AG09309 (cell line): ENCODE measurements at places on chromosomes 2 and 18.

- no peak for DNase-seq
These were observed 64.7 kb downstream of the STK25 start for GRCh38 chr2:241443486-241444223.

- no peak for DNase-seq
These were observed 42.2 kb upstream of the SMAD7 start for GRCh38 chr18:48992791-48993555.

DNA sequence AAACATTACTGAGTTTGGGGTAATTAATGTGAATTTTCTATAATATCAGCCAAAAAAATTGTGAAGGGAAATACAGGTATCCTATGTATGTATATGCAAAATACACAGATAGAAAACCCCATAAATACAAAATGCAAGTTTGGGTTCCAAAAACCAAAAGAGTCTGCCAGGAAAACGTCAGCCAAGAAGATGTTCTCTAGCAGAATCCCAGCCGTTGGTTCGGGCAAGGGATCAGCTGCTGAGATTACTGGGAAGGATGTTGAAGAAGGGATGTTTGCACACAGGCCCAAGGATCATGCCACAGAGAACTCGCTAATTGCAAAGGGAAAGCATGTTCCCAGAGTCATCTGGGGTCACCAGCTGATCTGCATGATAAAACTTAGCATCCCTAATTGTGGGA lies 9.5 kb upstream of the ANO7 start:
- DNase-seq = no peak

DNA sequence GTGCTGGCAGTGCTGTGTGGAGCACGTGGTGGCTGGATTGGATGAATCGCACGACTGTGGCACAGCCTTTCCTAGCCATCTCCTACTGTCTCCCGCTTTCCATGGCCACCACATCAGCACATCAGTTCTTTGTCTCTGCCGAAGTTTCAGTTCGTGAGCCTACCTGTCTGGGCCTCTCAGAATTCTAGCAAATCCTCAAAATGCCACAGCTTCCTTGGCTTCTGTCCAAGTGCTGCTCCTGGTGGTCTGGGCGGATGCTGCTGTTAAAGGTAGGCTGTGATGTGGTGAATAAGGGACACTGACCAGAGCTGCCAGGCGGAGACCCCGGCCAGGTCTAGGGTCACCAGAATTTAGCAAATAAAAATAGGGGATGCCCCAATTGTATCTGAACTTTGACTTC lies 237.4 kb downstream of the LPIN1 start:
- no peak for DNase-seq

- DNase-seq = no peak
These were observed 5.8 kb downstream of the BIN1 start for GRCh38 chr2:127101048-127101611.

- DNase-seq = no peak
These were observed 826.5 kb upstream of the PIK3C3 start for GRCh38 chr18:41128545-41128944.

- DNase-seq = no peak
These were observed 155.3 kb downstream of the TFCP2L1 start for GRCh38 chr2:121129692-121130091.

DNA sequence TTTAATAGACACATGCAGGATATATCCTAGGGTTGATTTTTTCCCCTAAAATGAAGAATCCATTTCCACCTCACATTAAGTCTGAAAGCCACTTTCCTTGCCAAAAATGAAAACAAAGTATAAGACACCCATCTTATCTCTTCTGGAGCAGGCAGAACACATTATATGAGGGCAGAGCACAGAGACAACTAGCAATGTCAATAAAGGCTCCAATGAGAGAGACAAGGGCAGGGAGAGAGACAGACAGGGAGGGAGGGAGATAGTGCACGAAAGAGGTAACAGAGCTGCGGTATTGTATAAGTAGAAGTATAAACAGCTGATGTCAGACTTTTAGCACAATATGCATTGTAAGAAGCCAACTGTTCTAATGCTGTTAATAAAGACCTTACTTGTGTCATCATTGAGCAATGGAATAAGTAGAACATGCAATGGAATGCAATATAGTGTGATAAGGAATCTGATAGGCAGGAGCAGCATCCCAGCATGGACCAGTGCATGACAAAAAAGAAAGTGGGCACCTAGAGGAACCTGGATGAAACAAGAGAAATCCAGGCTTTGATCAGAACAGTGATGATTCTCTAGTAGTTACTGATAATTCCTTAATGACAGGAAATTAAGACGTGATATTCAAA lies 150.6 kb upstream of the TCF4 start:
- no peak for DNase-seq

- no peak for DNase-seq
These were observed 48.5 kb upstream of the EPC2 start for GRCh38 chr2:148596018-148596417.

- DNase-seq = no peak
These were observed 77.6 kb upstream of the BCL2L11 start for GRCh38 chr2:111042772-111043771.
